ENCODE measurements at places on chromosomes 2 and 18.

DNA sequence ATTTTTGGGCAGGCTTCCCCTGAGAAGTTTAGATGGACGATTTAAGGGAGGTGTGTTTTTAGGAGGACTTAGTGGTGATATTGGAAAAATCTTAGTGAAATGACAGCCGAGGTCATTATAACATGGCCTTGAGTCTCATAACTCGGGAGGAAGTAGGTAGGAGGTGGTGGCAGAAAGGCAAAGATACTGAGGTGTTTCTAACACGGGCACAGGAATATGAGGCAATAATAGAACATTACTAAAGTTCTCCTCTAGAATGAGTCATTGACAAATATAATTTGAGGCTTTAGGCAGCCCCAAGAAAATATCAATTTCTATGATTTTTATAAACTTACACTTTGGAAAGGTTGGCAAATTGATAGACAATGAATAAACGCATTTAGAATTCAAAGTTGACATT lies 146.1 kb upstream of the ZEB2 start:
- DNase-seq = no peak

DNA sequence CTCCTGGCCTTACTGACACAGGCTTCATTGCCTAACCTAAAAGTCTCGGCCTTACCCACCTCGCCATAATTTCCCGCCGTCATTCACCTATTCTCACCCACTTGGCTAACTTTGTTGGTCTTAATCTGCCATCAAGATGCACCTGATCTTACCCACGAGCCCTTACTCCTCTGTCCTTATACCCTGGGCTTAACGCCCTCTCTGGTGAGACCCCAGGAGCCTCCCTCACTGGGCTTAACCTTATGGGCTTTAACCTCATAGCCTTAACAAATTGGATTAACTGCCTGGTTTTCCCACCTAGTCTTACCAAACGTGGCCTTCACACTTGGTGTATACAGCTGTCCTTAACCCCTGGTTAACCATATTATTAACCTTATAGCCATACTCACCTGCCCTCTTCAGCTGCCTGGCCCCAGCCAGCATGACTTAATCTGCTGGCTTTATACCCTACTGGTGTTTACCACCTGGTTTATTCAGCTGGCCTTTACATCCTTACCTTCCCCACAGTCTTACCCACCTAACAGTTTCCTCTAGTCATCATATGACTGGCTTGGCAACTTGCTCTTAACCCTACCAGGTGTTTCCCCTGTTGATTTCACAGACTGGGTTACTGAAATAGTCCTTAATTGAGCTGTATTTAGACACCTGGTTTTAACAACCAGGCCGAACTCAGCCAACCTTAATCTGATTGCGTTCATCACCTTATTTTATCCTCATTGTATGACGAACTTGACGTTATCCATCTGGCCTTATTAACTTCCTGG lies 132.0 kb upstream of the ZSWIM2 start:
- no peak for DNase-seq

- DNase-seq = no peak
Observed at GRCh38 chr2:8657423-8658062, 24.3 kb upstream of the ID2 start.

DNA sequence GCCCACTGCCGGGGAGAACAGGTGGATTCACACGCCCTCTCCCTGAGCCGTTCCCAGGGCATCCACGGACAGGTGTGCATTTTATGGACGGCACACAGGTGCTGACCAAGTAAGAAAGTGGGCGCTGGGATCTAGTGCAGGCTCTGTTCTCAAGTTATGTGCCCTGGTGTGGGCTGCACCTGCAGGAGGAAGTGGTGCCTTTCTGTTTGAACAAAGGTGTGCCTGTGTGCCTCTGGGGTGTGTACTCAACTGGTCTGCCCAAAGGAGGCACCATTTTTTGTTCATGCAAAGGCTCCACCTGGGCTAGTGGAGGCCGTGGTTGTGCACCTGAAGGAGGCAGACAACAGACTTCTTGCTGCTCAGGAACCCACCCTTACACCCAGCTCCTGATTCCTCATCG lies 88.2 kb upstream of the HK2 start:
- no peak for DNase-seq

DNA sequence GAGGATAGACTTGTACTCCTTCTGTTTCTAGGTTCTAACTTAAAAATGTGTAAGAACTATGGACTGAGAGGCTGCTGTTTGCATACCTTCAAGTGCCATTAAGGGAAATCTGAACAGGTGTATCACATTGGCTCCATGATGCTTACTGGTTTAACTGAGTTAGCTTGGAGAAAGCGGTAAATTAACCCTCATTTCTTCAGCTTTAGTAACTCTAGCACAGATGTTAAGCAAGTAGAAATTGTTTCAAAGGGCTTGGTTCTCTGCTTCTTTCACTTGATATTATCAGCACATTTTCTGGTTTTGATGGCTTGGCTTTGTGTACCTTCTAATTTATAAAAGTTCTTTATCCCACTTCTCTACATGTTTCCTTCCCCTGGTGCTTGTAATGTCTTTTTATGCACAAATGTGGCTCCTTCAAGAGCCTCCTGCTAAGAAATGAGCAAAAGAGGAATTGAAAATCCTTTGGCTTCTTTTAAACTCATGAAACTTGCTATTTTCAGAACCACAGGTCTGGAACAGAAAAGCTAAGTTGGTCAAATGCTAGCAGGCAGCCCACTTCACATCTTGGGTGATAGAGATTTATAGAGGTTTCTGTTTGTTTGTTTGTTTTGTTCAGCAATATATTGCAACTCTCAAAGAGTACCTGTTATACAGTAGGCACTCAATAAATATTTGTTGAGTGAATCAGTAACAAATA lies 249.9 kb upstream of the THUMPD2 start:
- no peak for DNase-seq

DNA sequence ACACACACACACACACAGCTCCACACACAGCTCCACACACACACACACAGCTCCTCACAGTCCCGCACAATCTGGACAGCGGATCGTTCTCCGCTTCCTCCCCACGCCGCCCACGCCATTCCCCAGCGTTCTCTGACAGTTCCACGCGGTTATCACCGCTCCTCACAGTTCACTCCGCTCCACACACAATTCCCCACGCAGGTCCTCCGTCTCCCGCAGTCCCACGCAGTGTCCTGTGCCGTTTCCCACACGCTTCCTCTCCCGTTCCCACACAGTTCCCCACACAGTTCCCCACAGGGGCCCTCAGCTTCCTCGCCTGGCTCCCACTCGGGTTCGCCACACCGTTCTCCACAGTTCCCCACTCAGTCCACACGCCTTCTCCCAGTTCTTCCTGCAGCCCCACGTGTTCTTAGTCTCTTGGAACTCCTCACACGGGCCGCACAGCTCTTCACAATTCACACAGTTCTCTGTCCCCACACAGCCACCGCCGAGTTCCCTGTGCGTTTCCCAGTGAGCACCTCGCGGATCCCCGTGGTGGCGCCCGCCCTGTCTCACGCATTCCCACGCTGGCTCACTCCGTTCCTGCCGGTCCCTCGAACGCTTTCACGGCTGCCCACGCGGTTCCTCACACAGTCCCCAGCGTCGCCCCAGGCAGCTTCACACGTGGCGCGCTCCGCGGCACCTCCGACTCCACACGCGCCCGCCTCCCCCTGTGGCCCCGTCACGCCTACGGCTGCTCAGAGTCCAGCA lies 38.4 kb downstream of the KIF1A start:
- DNase-seq = no peak

- DNase-seq = no peak
Observed at GRCh38 chr2:236180831-236181453, 12.8 kb upstream of the GBX2 start.

DNA sequence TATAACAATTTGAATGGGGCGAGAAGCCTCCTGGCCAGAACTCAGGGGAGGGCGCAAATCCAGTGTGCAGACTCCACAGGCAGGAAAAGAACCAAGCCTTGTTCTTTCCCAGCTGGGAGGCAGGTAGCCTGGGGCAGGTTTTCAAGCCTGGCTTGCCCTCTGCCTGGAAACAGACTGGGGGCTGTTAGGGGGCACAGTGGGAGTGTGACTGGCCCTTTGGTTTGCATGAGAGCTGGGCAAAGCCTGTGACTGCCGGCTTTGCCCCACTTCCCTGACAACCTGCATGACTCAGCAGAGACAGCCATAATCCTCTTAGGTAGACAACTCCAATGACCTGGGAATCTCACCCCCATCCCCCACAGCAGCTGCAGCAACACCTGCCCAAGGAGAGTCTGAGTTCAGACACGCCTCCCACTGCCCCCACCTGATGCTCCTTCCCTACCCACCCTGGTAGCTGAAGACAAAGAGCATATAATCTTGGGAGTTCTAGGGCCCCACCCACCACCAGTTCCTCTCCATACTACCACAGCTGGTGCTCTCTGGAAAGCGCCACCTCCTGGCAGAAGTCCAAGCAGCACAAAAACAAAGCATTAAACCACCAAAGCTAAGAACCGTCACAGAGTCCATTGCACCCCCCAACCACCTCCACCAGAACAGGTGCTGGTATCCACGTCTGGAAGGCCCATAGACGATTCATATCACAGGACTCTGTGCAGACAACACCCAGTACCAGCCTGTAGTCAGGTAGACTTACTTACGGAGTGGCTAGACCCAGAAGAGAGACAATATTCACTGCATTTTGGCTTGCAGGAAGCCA lies 402.5 kb downstream of the STK39 start:
- DNase-seq = no peak

DNA sequence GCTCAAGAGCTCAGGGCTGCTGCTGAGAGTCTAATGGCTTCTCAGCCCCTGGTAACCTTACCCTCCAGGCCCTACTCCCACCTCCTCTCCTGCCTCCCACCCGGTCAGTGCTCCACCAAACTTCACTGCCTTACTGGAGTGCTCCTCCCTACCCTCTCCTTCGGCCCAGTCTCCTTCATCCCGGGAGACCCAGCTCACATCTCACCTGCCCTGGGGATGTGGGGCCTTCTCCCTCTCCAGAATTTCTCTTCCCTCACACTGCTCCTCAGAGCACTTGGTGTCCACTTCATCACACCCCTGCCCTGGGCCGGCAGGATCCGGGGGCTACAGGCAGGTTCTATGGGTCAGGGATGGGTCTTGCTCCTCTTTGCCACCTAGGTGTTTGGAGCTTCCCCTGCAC lies 21.6 kb downstream of the PTPN18 start:
- no peak for DNase-seq

DNA sequence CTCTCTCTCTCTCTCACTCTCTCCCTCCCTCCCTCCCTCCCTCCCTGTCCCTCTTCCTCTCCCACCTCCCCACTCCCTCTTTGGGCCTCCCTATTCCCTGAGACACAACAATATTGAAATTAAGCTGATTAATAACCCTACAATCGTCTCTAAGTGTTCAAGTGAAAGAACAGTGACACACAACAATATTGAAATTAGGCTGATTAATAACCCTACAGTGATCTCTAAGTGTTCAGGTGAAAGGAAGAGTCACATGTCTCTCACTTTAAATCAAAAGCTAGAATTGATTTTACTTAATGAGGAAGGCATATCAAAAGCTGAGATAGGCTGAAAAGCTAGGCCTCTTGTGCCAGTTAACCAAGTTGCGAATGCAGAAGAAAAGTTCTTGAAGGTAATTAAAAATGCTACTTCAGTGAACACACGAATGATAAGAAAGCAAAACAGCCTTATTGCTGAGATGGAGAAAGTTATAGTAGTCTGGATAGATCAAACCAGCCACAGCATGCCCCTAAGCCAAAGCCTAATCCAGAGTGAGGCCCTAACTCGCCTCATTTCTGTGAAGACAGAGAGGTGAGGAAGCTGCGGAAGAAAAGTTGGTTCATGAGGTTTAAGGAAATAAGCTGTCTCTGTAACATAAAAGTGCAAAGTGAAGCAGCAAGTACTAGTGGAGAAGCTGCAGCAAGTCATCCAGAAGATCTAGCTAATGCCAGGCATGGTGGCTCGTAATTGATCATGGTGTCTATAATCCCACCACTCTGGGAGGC lies 21.3 kb downstream of the MALT1 start:
- no peak for DNase-seq

GRCh38 chr18:63832470-63832869 lies 55.0 kb upstream of the SERPINB2 start:
- DNase-seq = no peak

- no peak for DNase-seq
Observed at GRCh38 chr2:214679736-214680135, 129.7 kb downstream of the BARD1 start.

- DNase-seq = no peak
Observed at GRCh38 chr2:65464604-65465003, 32.2 kb upstream of the SPRED2 start.

DNA sequence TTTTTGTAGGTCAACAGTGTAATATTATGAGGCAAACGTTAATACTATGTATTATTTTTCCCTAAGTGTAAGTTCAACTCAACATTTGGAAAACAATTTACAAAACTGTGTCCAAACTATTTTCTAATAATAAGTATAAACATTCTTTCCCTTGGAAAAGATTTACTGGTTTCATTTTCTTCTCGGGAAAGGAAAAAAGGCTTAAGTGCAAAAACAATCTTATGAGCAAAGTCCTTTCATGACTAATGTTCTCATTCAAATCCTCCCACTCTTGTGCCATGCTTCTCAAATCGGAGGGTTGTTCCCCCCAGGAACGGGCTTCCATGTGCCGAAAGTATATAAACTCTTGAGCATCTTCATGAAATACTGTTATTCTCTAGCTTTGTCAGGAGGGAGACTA lies 19.8 kb upstream of the L3MBTL4 start:
- no peak for DNase-seq

GRCh38 chr2:233252227-233252626 lies 754 bp downstream of the ATG16L1 start:
- DNase-seq = no peak

DNA sequence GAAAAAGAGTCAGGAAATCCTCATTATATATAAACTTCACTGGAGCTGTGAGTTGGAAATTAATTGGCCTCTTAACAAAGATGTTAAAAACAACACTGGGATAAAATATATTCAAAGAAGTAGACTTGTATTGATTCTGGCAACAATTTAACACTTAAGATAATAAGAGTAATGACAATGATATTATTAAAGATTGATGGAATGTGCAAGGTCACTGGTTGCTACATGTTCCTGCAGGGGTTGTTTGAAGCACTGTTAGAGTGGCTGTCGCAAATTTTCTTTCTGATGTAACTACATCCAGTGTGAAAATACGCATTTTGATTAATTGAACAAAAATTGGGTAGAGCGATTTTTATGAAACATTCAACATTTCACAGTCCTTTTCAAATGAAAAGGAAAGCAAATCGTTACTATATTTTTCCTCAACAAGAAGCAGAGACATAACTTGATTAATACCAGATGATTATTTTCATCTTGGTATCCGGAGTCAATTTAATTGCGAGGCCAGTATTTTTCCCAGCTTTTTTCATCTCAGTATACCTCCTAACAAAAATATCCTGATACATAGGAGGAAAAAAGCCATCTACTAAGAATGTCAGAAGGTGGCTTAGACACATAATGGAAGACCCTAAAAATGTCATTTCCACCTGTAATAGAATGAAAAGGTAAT lies 6.1 kb downstream of the PTGR3 start:
- DNase-seq = no peak

GRCh38 chr2:149732001-149732685 lies 144.6 kb upstream of the MMADHC start:
- DNase-seq = no peak

- no peak for DNase-seq
Observed at GRCh38 chr2:55401124-55401523, 18.5 kb downstream of the CCDC88A start.

Data from activated T-helper 1 cell treated with anti-CD3 and anti-CD28 coated beads, Interleukin-2, amount 50 U/mL, for 16 hours (primary cell).